ENCODE measurements at places on chromosomes 12 and 14.

- peak; percentile 73 for DNase-seq
These were observed 800 bp downstream of the PCNX4 start for GRCh38 chr14:60092526-60092920.

- DNase-seq = no peak
These were observed 1.3 kb downstream of the PIWIL1 start for GRCh38 chr12:130338794-130339601.

GRCh38 chr14:54593860-54594259, 26.9 kb downstream of the SAMD4A start:
- DNase-seq = no peak

DNA sequence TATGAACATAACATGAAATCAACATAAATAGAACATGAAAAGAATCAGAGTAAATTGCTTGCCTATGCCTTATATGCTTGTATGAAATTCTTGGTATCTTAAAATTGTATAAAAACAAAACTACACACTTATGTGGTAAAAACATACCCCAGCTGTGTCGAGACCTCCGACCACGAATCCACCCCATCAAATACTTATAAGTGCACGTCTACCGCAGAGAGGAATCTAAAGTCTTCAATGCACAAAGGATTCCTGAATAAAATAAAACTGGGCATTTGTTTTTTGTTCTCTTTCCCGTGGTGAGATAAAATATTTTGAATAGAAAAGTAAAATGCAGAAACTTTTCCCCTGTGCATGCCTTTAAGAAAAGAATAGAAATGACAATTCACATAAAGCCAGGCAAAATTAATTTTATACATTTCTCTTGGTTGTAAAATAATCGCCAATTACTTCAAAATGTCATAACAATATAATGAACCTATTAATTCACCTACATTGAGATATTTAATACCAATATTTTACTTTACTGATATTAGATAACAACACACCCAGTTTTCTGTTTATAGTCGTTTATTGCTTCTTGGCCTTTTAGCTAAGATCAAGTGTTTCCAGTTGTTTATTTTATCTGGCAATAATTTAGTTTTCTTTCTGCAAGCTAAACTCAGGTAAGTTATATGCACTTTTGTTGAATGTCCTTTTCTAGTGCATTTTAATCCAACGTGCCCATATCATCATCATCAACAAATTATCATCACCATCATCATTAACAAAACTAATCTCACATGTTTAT, 1.0 kb downstream of the KLRK1 start:
- DNase-seq = no peak

DNA sequence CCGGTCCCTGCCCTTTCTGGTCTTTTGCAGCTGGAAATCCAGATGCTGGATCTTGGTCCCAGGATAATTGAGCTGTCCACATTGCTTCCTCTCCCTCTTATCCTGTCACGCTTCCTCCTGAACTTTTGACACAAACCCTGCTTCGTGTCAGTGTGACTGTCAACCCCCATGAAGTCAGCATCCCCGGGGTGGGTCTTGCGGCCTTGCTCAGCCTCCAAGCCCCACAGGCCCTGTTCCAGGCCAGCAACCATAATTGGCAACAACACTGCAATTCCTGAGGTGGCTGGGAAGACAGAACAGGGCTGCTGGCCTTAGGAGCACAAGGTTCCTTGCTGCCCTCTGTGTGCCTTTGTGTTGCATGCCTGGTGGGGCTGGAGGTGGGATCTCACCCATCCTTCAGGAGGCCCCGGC, 74.9 kb downstream of the NTF3 start:
- no peak for DNase-seq

DNA sequence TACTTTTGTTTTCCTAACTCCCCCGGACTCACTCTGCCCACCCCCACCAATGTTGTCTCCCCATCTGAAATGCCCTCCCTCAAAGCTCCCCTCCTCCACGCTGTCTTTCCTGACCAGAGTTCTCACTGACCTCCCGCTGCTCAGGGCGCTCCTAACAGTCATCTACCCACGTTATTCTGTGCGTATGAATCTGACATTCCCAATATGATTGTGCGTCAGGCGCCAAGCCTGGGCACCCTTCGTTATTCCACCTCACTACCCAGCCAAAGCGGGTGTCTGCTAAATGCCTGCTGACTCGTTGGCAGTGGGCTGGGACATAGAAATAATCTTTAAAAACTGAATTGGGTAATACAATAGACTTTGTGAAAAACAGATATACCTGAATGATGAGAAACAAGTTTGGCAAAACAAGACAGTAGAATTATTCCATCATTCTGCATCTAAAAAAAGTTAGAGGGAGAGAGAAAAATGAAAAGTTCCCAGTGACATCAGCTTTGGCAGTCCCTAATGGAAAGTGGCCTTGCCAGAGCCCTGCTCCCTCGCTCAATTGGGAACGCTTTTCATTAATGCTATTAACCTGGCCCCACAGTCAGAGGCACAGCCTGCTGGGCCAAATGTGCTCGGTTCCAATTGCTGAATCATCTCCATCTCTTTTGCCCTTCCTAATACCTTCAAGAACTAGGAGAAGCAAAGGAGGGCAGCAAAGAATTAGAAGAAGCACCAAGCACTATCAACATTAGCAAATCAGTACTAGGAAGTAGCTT, 74.0 kb upstream of the PLXNC1 start:
- DNase-seq = no peak

DNA sequence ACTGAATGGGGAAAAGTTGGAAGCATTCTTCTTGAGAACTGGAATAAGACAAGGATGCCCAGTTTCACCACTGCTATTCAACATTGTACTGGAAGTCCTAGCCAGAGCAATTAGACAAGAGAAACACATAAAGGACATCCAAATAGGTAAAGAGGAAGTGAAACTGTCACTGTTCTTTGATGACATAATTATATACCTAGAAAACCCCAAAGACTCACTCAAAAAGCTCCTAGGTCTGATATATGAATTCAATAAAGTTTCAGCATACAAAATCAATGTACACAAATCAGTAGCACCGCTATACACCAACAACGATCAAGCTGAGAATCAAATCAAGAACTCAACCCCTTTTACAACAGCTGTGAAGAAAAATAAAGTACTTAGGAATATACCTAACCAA, 157.3 kb upstream of the DDHD1 start:
- no peak for DNase-seq

- peak; percentile 93 for DNase-seq
These were observed 86.3 kb downstream of the VWF start for GRCh38 chr12:6038160-6038559.

DNA sequence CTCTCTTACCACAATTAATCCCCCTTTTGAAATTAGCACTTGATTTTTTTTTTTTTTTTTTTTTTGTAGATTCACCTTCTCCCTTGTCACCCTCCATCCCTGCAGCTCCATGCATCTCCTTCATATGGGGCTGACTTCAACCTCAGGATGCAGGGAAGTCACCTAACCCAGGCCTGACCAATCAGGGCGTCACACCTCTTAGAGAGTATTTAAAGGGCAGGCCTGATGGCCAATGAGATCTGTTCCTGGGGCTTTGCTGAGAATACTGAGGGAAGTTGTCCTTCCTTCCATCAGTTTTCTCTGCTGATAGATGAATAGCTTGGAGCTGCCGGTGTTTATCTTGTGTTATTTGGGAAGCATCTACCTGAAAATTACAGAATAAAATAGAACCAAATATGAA, 1104.7 kb upstream of the TMEM132C start:
- DNase-seq = no peak

GRCh38 chr14:75274050-75274898, 4.4 kb upstream of the FOS start:
- DNase-seq = no peak

- no peak for DNase-seq
These were observed 15.6 kb upstream of the MCRS1 start for GRCh38 chr12:49583366-49584094.

DNA sequence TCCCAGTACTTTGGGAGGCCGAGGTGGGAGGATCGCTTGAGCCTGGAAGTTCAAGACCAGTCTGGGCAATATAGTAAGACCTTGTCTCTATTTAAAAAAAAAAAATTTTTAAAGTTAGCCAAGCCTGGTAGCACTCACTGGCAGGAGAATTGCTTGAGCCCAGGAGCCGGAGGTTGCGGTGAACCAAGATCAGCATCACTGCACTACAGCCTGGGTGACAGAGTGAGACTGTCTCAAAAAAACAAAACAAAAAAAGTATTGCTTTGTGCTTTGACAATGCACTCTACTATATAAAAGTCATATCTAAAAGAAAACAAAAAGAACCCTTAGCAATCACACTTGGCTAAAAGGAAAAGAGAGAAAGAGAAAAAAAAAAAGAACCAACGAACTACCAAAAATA, 26.8 kb downstream of the GNPTAB start:
- DNase-seq = no peak

GRCh38 chr14:94474581-94475031, 1.4 kb downstream of the SERPINA9 start:
- DNase-seq = no peak

- no peak for DNase-seq
These were observed 729.7 kb upstream of the USP15 start for GRCh38 chr12:61530456-61530855.

GRCh38 chr12:34401659-34402227, 379.4 kb downstream of the ALG10 start:
- DNase-seq = no peak

- DNase-seq = no peak
These were observed 3.3 kb upstream of the KRT79 start for GRCh38 chr12:52837413-52837741.

- DNase-seq = no peak
These were observed 8.0 kb upstream of the ANKRD9 start for GRCh38 chr14:102517392-102518062.

- no peak for DNase-seq
These were observed 116.9 kb downstream of the SCFD1 start for GRCh38 chr14:30738978-30739377.

Measured in hematopoietic multipotent progenitor cell treated with erythropoietin and hydrocortisone succinate and interleukin-3 and kit ligand, for 4 days (in vitro differentiated cells).